CD8-positive, alpha-beta memory T cell (primary cell): ENCODE measurements at places on chromosomes 1 and 21. TPM values are rescaled to one million over a fixed set of nuclear protein-coding genes. Genes with fewer than 3 reads are reported as not detected.

The KRTAP19-1 gene
- polyA plus RNA-seq: not detected

The SMG7 gene
- 30.5 TPM for polyA plus RNA-seq

GRCh38 chr21:31218830-31219608 is 125.0 kb downstream of the TIAM1 start:
- DNase-seq: no peak

- no peak for DNase-seq
These were observed 12.7 kb downstream of the COL6A2 start for GRCh38 chr21:46110499-46111192.

- no peak for DNase-seq
These were observed 39.9 kb upstream of the IFNAR2 start for GRCh38 chr21:33189824-33190223.

DNA sequence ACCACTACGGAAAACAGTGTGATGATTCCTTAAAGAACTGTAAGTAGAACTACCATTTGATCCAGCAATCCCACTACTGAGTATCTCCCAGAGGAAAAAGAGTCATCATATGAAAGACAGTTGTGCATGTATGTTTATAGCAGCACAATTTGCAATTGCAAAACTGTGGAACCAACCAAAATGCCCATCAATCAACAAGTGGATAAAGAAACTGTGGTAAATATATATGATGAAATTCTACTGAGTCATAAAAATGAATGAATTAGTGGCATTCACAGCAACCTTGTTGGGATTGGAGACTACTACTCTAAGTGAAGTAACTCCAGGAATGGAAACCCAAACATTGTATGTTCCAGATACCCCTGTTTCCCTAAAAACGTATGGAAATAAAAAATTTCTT is 337.0 kb upstream of the PTBP2 start:
- no peak for DNase-seq

- DNase-seq: no peak
These were observed 16.0 kb downstream of the TRIM11 start for GRCh38 chr1:228390649-228391048.

DNA sequence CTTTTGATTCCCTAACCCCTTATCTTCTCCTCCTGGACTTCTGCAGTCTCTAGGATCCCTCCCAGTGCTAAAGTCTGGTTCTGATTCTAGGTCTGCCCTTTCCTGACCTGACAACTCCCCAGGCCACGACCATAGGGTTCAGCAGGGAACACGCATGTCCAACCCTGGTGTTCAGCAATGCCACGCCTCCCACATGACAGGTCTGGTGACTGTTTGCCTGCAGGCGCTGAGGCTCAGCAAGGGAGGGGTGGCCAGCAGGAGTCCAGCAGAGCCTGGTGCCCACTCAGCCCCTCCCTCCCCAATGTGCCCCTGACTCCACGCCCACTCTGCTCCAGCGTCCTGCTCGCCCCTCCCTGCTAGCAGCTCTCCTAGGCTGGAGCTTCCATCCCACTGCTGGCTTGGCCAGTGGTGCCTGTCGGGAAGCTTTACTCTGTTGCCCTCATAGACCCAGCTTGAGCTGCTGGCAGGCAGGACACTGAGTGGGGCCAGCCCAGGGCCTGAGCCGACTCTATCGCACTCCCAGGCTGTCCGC is 17.3 kb downstream of the SLC9A1 start:
- no peak for DNase-seq

GRCh38 chr1:75392278-75392677 is 218.6 kb downstream of the SLC44A5 start:
- DNase-seq: no peak

The AZIN2 gene
- polyA plus RNA-seq: 4.9 TPM

DNA sequence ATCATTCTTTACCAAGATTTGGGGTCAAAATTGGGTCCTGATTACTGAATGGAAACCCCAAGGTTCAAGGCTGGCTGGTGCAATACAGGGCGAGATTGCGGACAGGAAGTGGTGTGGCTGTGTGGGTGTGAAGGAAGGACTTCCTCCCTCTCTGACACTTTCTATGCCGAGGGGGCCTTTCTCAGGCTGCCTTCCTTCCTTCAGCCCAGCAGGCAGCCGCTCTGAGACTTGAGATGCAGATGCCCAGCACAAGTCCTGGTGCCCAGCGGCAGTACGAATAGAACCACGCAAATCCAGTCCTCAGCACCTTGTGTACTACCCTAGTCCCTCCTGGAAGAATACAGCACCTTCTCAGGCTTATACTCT is 16.3 kb downstream of the BATF3 start:
- DNase-seq: peak; percentile 18

GRCh38 chr1:8018492-8019228 is 7.4 kb downstream of the ERRFI1 start:
- no peak for DNase-seq

- DNase-seq: no peak
These were observed 19.7 kb upstream of the ABCG1 start for GRCh38 chr21:42198929-42199867.

DNA sequence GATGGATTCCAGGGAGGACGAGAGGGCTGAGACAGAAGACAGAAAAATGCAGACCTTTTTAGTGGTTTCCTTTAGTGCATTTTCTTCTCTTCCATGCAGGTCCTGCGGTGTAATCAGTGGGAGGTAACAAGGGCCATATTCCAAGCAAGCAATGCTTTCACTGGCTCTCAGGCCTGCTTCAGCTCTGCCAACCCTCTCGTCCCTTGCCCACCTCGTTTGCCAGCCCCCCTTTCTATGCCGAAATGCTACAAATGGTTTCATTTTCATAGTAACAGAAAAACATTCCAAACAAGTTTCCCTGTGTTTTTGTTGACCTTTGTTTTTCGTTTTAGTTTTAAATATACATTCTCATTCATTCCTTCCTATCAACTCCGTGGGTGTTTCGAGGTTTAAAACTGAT is 443.1 kb downstream of the TTLL7 start:
- no peak for DNase-seq

GRCh38 chr1:28456078-28456477 is 49.8 kb upstream of the RCC1 start:
- DNase-seq: no peak

The ZFP69 gene
- polyA plus RNA-seq: 5.4 TPM

DNA sequence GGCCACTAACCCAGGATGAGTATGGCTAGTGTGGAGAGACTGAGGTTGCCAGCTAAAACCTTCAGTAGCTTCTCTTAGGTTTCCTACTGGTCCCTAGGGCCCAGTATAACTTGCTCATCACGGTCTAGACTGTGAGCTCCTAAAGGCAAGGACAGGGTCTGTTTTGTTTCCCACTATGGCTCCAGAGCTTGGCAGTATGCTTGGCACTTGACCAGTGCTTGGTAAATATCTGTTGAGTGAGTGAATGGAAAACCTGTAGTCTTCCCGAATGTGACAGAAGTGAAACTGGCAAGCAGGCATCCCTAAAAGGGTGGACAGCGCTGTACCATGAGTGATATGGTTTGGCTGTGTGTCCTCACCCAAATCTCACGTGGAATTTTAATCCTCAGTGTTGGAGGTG is 13.1 kb upstream of the PARS2 start:
- DNase-seq: no peak

The KCNK1 gene
- polyA plus RNA-seq: not detected

GRCh38 chr1:50424884-50425375 is 1.7 kb upstream of the DMRTA2 start:
- no peak for DNase-seq

The TRIM17 gene
- 0.60 TPM for polyA plus RNA-seq

GRCh38 chr1:181660621-181661020 is 177.3 kb downstream of the CACNA1E start:
- no peak for DNase-seq

DNA sequence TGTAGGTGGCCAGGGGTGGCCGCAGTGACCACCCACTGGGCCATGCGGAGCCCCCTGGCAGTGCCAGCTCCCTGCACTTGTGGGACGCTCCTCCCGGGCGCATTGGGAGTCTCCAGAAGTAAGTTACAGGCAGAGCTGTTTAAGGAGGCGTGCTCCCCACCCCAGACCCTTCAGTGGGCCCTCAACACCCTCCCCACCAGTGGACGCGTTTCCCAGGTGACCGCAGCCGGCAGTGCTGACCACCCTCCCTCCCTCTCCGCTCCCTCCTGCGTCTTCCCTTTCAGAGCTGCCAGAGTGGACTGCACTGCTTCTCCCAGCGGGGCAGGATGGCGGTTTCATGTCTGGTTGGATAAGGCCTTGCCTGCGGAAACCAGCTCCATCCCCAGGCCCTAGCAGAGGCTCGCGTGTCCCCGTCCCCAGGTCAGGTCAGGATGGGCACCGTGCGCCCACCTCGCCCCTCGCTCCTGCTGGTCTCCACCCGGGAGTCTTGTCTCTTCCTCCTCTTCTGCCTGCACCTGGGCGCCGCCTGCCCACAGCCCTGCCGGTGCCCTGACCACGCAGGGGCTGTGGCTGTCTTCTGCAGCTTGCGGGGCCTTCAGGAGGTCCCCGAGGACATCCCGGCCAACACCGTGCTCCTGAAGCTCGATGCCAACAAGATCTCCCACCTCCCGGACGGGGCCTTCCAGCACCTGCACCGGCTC is 1.1 kb downstream of the LRRC3 start:
- no peak for DNase-seq

The PIP5K1A gene
- 13.0 TPM for polyA plus RNA-seq

The DNAJC6 gene
- 1.0 TPM for polyA plus RNA-seq

GRCh38 chr1:119316870-119317416 is 51.6 kb upstream of the HAO2 start:
- DNase-seq: no peak

DNA sequence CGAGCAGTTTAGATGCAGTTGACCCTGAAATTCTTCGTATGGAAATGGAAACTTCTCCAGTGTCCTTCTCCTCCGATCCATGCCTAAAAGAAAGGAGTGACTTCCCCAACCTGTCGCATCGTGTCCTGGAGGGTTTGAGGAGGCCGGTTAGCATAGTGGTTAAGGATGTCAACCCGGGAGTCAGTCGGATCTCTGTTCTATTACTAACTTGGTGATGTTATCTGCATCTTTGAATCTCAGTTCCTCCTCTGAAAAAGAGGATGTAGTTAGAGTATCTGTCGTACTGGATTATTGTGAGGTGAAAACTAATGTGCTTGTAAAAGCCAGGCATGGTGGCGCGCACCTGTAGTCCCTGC is 684 bp downstream of the ZBTB8B start:
- DNase-seq: no peak

The FNBP1L gene
- polyA plus RNA-seq: 0.17 TPM

DNA sequence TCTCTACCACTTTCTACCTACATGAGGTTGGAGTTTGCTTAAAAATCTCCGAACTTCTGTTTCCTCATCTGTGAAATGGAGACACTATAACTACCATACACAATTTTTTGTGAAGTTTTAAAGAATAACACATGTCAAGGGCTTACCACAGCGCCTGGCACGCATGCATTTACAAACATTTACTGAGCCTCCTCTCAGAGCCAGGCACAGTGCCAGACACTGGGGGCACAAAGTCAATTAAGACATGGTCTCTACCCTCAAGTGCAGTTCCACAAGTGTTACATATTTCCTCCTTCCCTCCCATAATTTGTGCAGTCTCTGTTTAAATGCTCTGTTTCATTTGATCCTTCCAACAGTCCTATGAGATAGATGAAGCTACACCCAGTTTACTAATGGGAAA is 356.4 kb upstream of the ESRRG start:
- no peak for DNase-seq

GRCh38 chr1:205258719-205259118 is 31.0 kb downstream of the TMCC2 start:
- no peak for DNase-seq

- DNase-seq: no peak
These were observed 549 bp downstream of the PARS2 start for GRCh38 chr1:54763816-54764132.

DNA sequence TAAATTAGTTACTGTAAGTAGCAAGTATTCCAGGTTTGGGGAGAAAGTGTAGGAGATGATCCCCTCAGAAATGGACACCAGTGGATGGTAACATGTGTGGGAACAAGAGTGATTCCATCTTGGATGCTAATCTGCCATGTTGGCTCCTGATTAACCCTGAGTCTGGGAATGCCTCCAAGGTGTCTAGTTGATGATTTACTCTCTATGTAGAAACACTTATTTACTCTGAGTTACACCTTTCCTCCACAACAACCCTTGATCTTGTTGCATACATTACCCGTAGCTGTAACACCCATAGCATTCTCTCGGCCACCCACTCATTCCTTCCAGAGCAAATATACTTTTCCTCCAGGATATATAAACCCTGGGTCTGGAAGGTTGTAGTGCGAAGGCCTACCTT is 315.9 kb upstream of the GREM2 start:
- DNase-seq: no peak

The ANGPTL3 gene
- not detected for polyA plus RNA-seq

- no peak for DNase-seq
These were observed 225.8 kb downstream of the NEGR1 start for GRCh38 chr1:72056516-72056915.

GRCh38 chr1:181099152-181100014 is 10.9 kb downstream of the IER5 start:
- no peak for DNase-seq

GRCh38 chr1:13749543-13750341 is 49.8 kb downstream of the PRDM2 start:
- DNase-seq: peak; percentile 68

The CRYAA gene
- polyA plus RNA-seq: not detected

DNA sequence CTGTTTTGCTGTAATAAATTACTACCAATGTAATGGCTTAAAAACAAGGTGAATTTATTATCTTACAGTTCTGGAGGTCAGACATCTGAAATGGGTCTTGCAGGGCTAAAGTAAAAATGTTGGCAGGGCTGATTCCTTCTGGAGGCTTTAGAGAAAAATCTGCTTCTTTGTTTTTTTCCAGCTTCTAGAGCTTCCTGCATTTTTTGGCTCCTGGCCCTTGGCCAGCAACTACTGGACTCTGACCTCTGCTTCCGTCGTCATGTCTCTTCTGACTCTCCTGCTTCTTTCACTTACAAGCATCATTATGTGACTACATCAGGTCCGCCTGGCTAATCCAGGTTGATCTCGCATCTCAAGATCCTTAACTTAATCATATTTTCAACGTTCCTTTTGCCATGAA is 350.9 kb downstream of the S1PR1 start:
- DNase-seq: no peak

DNA sequence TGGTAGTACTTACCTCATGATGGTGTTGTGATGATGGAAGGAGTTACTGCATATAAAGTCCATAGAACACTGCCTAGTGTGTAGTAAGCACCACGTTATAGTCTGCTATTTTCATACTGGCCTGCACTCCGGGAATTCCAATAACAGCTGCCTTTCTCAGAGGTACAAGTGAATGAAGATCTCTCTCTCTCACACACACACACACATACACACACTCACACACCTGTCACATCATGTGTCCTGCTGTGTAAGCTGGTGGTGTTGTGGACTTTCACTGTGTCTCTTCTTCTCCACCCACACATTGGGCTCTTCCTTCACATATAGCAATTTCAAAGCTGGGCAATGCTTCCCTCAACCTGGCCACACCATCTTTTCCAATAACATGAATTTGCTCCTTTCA is 33.4 kb upstream of the ST6GALNAC5 start:
- DNase-seq: no peak

- no peak for DNase-seq
These were observed 9.1 kb downstream of the SCYL3 start for GRCh38 chr1:169884634-169885033.

- no peak for DNase-seq
These were observed 117.7 kb upstream of the ETS2 start for GRCh38 chr21:38688068-38688467.

GRCh38 chr1:232629250-232630046 is 485 bp downstream of the SIPA1L2 start:
- no peak for DNase-seq

- DNase-seq: no peak
These were observed 28.3 kb upstream of the RAB3GAP2 start for GRCh38 chr1:220300442-220301121.

The MORC3 gene
- 32.2 TPM for polyA plus RNA-seq
